ENCODE measurements at places on chromosomes 6 and 20.
A peak's percentile ranks its signal among the peaks of the same experiment; 100 is the strongest.

DNA sequence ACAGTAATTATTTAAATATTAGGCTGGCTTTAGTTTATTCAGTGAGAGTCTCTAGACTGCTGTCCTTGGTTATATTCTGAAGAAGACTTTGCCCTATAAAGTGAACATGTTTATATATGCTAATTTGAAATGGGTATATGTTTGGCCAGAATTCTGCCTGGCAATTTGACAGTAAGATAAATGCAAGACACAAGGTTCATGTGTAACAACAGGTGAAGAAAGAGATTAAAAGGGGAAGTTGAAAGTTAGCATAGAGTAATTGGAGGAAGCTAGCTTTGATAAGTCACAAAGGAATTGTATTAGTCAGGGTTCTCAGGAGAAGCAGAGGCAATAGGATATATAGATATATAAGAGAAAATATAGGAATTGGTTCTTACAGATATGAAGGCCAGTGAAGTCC is 191.4 kb downstream of the CENPW start:
- DNase-seq: no peak

DNA sequence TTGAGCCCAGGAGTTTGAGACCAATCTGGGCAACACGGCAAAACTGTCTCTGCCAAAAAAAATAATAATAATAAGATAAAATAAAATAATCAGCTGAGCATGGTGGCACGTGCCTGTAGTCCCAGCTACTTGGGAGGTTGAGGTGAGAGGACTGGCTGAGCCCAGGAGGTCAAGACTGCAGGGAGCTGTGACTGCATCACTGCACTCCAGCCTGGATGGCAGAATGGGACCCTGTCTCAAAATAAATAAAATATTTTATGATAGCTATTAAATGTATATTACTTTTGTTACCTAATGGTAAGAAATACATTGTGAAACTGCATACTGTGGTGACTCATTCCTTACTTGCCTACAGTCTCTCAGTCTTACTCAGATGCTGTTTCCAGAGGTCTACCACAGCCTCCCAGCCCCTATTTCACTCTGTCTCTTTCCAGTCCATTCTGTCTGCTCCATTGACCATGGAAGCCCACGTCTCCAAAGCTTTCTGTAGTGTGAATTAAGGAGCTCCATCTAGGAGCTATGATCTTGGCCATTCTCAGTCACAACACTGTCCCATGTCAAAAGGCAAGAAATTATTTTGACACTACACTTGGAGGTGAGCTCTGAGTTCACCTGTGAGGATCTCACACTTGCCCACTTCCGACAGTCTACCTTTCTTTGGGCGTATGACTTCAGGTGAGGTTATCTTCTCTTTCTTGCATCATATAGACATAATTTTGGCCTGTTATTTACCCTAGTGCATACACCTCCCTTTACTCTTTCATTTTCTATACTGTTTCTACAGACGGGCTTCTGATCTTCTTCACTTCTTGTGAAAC is 22.4 kb upstream of the SNX9 start:
- no peak for DNase-seq

- no peak for DNase-seq
Measured at GRCh38 chr6:1136415-1136774, 175.5 kb upstream of the FOXQ1 start.

DNA sequence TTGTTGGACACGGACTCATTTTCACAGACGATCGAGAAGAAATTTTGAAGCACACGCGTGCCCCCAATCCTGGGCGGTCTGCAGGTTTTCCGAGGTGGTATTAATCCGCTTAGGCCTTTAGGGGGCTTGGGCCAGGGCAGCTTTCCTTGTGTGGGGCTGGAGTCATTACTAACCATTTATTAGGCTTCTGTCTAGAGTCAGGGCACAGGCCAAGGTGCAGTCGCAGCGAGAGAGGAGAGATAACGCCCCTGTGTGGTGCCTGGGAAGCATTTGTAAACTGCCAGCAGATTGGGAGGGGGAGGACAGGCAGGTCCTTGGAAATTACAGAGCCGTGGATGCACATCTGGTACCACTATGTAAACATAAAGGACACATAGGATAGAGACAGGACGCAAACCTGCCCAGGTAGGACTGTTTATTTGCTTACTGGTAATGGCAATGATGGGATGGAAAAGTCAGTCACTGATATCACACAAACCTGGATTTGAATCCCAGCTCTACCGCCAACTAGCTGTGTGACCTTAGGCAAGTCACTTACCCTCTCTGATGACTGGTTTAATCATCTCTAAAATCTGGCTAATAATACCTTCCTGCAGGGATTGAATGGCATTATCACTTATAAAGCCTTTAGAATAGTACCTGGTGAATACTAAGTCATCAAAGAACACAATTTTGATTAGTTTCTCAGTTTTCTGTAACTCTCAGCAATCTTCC is 76.4 kb downstream of the TMEM242 start:
- no peak for DNase-seq

GRCh38 chr6:13390658-13391057 is 62.3 kb upstream of the TBC1D7 start:
- DNase-seq: no peak

GRCh38 chr20:62921119-62921687 is 5.1 kb downstream of the DIDO1 start:
- no peak for DNase-seq

- DNase-seq: peak; percentile 61
Measured at GRCh38 chr6:148464319-148465010, 121.8 kb downstream of the SASH1 start.

- DNase-seq: no peak
Measured at GRCh38 chr20:36462440-36463211, 78.7 kb upstream of the MYL9 start.

- DNase-seq: no peak
Measured at GRCh38 chr20:42686057-42686456, 503.6 kb downstream of the PTPRT start.

- no peak for DNase-seq
Measured at GRCh38 chr6:127342296-127342945, 988 bp downstream of the ECHDC1 start.

DNA sequence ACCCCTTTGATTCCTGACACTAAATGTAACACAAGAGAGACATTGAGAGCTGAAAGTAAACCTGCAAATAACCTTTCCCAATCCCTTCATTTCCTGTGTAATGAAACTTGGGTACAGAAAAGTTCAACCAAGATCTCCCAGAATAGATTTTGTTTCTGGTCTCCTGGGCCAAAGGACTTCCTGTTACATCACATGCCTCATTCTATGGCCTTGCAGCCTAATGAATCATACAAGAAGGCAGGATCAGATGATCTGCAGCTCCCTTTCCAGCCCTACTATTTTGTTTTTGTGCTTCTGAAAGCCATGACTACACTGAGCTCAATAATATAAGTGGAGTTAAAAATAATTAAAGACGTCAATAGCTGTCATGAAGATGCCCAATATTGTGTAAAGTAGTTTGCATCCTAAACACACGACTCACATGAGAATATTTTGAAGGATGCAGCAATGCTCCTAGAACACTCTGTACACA is 73.4 kb upstream of the NOX3 start:
- no peak for DNase-seq

DNA sequence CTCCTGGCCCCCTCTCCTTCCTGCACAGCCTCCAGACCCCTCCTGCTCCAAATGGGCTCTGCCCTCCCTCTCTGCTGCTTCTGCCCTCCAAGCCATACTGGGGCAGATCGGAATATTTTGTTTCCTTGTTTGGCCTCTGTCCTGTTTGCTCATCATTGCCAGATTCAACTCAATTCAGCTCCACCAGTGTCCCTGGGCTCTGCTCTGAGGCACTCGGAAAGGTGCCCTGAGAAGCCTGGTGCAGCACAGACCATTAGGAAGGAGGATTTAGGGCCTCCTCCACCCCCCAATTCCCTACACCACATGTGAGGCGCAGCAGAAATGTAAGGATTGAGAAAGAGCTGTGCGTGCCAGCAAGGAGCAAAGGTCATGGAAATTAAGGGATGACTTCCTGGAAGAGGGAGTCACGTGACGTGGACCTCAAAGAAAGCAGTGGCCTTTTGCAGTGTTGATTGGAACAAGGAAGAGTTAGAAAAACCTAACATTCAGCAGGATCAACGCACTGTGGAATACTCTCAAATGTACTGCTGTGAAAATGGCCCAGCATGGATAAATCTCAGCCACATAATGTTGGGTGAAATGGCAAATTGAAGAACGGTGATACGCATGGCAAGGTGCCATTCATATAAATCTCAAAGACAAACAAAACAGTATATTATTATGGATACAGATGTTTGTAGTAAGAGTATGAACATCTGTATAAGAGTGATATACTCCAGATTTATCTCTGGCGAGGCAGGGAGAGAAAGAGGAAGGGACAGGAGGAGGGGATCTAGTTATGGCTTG is 229.5 kb upstream of the RNF24 start:
- DNase-seq: no peak

DNA sequence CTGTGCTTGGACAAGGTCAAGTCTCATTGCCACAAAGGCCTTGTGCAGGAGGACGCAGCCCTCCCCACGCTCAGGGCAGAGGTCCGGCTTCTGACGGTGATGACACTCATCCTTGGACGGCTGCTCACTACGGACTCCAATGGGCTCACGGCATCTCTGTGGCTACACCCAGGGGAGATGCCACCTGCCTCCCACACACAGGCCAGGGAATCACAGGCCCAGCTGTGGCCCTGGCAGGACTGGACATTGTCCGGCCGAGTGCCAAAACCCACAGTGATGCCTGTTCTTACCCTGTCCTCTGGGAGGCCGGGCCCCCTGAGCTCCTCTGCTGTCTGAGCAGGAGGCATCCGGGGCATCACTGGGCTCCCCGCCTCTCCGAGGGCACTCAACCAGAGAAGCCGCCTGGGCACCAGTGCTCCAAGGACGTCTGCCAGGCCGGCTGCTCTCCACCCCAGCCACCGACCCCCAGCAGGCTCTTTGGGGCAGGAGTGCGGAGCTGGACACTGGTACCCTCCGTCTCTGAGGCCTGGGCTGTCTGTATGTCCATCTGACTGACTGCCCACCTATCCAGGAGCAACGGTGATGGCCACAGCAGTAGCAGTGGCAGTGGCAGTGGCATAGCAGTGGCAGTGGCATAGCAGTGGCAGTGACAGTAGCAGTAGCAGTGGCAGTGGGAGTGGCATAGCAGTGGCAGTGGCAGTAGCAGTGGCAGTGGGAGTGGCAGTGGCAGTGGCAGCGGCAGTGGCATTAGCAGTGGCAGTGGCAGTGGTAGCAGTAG is 1.9 kb downstream of the RBBP8NL start:
- no peak for DNase-seq

DNA sequence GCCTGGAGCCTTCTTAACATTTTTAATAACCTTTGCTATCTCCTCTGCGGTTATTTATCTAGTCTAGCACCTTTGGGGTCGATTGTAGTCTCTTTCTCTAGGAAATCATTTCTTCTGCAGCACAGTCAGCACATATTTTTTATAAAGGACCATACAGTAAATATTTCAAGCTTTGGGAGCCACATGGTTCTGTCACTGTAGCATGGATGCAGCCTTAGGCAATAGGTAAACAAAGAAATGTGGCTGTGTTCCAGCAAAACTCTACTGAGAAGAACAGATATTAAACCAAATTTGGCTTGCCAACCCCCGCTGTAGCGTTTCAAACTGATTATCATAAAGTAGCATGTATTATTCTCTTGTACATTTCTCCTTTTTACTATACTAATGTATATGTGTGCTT is 95.7 kb downstream of the SLC23A2 start:
- no peak for DNase-seq
